ENCODE measurements at places on chromosomes 7 and 10. TPM values are rescaled to one million over a fixed set of nuclear protein-coding genes. Genes with fewer than 3 reads are reported as not detected.

GRCh38 chr10:102811346-102811745, 25.9 kb downstream of the CYP17A1 start:
- no peak for DNase-seq

- no peak for DNase-seq
These were observed 96.9 kb upstream of the GATA3 start for GRCh38 chr10:7957591-7957990.

- DNase-seq: no peak
These were observed 106.8 kb downstream of the MAD1L1 start for GRCh38 chr7:2125931-2126330.

GRCh38 chr10:120600871-120601649, 144.0 kb downstream of the PLPP4 start:
- no peak for DNase-seq

GRCh38 chr10:1417574-1417973, 319.8 kb downstream of the ADARB2 start:
- DNase-seq: no peak

- peak; percentile 83 for DNase-seq
These were observed 95.2 kb downstream of the PRTFDC1 start for GRCh38 chr10:24857031-24857725.

GRCh38 chr10:86648704-86649427, 5.5 kb upstream of the OPN4 start:
- peak; percentile 86 for DNase-seq

DNA sequence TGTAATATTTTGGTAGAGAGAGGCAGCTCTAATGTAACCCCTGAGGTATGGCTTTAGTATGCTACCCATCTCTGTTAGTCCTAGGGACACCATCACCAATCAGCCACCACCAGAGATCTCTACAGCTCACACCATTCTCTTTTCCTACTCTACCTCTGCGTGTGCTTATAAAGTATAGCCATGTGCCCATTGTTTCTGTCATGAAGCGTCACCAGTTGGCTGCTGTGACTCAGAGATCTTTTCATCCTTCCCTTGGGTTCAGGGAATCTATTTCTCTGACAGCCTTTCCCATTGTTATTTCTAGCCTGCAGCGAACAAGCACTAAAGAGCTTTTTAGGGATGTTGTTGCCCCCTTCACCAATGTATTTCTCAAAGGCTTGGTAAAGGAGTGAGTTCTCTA, 103.3 kb downstream of the TPST1 start:
- DNase-seq: no peak

DNA sequence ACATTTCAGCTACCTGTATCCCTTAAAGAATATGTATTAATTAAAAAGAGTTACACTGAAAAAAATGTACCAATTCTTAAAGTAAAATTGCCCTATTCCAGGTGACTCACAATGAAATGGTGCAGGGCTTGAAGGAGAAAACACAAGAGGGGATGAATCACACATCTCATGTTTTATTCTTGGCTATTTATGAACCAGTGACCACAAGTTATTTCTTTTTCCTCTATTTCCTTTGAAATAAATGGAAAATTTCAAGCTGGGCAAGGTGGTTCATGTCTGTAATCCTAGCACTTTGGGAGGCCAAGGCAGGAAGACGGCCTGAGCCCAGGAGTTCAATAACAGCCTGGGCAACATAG, 106.8 kb downstream of the UBE2H start:
- no peak for DNase-seq

GRCh38 chr10:13776861-13777311, 190.1 kb downstream of the PRPF18 start:
- DNase-seq: no peak

DNA sequence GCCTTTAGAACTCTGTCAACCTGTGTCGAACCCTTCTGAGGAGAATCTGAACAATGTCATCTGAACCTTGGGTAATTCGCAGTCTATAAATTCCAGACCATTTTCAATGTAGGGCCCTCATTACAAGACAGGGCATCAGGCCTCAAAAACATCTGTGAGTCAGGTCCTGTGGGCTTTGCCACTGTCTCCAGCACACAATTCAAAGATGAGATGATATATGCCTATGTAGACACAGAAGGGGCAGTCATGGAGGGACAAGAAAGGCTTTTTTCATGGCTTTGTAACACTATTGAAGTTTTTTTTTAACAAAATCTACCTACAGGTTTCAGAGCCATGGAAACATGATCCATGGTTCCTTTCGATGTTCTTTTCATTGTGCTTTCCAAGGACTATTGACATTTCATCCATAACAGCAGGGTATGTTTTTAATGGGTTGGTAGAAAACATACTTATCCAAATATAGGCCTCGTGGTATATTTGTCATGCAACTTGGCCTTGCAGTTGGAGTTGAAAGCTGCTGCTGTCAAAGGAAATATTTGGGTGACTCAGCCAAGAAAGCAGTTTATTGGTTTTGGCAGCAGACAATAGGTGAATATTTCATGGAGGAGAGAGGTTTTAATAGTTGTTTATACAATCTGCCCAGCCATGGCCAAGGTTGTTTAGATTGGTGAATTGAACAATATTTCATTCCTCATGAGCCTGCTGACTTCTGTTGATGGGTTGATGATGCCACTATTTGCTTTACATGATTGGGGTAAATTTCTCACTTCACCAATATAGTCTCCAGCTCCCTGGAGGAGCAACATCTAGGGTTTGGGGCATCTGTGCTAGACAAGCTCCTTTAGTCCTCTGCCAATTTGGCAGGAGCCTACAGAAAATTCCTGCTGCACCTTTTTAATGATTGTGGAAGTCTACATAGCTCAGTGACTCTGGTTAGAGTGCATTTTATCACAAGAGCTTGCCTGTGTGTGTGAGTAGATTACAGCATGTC, 158.4 kb upstream of the TMEM72 start:
- DNase-seq: no peak

- no peak for DNase-seq
These were observed 2.1 kb downstream of the ABI1 start for GRCh38 chr10:26858707-26859034.

DNA sequence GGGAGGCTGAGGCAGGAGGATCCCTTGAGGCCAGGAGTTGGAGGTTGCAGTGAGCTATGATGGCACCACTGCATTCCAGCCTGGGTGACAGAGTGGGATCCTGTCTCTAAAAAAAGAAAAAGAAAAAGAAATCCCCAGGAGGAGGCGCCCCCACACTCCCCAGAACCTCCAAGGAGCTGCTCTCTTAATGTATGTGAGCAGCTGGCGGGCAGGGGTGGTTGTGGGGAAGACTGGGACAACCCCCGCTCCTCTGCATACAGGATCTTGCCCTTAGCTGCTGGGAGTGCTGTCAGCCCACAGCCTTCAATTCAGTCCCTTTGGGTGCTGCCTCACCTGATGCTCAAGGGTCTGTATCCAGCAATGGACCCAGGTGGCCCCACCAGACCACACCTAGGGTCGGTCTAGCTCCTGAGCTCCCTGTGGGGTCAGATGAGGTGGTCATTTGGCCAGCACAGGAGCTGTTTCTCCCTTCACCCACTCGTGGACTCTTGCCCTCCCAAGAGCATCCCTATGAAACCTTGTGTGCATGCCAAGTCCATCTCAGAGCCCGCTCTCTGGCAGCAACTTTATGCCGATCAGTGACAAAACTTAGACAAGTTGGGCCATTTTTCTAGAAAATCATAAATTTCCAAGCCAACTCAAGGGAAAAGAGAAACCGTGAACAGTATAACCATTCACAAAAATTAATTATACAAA, 97.5 kb downstream of the CREM start:
- no peak for DNase-seq

DNA sequence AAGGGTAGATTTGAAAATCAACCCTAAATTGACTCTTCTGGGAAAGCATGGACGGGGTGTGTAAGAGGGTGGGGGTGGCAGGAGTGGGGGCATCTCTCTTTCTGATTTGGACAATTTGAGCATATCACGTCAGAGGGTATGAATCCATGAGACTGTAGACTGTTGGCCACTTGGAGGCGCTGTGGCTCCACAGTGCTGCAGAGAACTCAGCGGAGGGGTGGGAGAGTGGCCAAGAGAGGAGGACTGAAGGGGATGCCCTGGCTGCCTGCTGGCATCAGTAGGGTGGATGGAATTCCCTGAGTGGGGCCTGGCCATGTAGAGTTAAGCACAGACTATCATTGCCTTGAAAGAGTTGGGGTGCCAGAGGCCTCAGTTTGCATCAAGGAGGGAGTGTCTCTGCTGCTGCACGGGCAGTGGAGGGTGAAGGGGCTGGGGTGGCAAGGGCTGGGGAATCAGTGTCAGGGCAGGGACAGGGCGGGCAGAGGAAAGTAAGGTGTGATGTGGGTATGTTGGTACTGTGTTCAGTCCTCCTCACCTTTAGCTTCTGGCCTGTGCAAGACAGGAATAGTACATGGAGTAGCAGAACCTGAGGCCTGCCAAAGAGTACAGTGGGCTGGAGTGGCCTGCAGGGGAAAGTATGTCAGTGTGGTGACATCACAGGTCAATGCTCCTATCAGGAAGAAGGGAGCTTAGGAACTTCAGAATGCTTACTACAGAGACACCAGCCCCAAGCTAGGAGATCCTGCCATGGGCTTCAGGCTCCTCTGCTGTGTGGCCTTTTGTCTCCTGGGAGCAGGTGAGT, 133.5 kb upstream of the PRSS58 start:
- DNase-seq: no peak

CHAT gene
- not detected for polyA plus RNA-seq

PGAM2 gene
- polyA plus RNA-seq: 15.8 TPM

NUTM2E gene
- 0.52 TPM for polyA plus RNA-seq

GPR15LG gene
- polyA plus RNA-seq: not detected

ADAMTS14 gene
- 7.4 TPM for polyA plus RNA-seq

SEMA3C gene
- 102 TPM for polyA plus RNA-seq

ATG9B gene
- polyA plus RNA-seq: 4.3 TPM

NME8 gene
- 0.48 TPM for polyA plus RNA-seq

Data from right lung (tissue), 10 donors.